AG09319 (cell line): ENCODE measurements at places on chromosomes 4 and X.

DNA sequence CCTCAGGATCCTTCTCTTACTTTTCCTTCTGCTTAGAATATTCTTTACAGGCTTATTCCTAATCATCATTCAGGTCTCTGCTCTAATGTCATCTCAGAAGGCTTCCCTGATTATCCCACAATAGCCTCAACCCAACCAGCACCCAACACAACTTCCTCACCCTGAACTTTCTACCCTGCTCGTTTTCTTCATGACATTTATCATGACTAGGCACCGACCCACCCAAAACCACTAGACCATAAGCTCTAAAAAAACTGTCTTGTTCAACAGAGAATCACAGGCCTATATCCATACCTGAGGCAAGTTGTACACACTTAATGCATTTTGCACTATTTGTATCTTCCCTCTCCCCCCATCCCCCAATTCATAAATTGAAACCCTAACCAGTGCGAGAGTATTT is 95.3 kb downstream of the SH3RF1 start:
- DNase-seq, result no peak

DNA sequence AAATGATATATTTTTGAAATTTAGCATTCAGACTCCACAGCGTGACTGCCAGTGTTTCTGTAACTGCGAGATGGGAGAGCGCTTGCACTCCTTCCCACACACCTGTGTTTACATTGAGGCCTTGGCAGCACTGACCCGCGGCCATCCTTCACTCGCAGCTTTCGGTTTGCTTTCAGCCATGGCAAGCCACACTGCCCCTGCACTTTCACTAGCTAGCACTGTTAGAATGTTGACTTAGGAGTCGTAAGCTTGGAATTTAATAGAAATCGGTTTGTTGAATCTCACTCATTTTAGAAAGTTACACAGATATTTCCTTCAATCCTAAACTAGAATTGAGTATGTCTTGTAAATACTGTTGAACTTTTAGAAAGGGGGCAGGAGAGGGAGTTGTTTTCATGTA is 136.2 kb downstream of the CFAP299 start:
- DNase-seq, result no peak

GRCh38 chr4:99687120-99687519 is 29.5 kb upstream of the C4orf54 start:
- no peak for DNase-seq

DNA sequence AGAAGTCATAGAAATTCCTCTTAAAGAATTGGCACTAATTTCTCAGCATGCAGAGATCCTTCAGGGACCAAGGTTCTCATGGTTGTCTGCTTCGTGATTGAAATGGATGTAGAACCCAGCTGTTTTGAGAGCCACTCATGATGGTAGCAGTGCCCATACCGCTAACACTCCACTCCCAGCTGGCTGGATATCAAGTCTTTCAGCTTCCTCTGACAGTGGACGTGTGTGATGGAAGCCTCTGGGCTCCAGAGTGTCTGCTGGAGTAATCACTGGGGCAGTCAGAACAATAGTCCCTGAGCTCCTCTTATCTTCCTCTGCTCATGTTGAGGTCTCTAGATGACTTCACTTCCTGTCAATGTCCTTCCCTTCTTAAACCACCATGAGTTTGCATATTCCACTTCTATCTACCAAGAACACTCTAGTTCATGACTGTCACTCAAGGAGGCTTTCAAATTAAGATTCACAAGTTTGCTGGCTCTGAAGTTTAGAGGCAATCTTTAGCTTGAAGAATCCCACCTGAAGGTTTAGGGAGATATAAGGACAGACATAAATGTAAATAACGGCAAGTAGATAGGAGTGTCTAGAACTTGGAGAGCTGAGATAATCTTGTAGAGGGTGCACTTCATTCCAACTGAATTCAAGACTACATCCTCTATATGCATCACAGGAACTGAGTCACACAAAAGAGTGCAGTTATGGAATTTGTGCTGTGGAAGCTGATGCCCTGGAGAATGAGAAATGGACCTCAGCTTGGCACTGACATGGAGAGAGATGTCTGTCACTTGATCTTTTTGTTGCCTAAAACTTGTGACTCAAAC is 64.5 kb upstream of the WDR1 start:
- DNase-seq, result no peak

DNA sequence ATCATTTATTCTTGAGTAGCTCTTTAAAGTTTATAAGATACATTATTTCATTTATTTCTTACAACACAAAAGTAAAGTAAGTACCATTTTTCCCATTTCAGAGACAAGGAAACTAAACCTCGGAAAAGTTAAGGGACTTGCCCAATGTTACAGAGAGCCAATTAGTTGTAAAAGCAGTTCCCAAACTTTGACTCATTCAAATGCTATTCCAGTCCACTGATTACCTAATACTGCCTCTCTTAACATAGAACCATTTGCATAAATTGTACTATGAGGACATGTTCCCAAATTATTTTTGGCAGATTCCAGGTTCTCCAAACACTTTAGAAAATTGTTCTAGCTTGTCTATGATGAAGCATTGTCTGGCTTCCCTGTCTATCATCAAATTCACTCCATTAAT is 45.6 kb upstream of the GRIA3 start:
- DNase-seq, result peak; percentile 14

GRCh38 chr4:37726666-37727065 is 40.5 kb upstream of the RELL1 start:
- no peak for DNase-seq

GRCh38 chr4:26105337-26105736 is 191.3 kb downstream of the SMIM20 start:
- no peak for DNase-seq

DNA sequence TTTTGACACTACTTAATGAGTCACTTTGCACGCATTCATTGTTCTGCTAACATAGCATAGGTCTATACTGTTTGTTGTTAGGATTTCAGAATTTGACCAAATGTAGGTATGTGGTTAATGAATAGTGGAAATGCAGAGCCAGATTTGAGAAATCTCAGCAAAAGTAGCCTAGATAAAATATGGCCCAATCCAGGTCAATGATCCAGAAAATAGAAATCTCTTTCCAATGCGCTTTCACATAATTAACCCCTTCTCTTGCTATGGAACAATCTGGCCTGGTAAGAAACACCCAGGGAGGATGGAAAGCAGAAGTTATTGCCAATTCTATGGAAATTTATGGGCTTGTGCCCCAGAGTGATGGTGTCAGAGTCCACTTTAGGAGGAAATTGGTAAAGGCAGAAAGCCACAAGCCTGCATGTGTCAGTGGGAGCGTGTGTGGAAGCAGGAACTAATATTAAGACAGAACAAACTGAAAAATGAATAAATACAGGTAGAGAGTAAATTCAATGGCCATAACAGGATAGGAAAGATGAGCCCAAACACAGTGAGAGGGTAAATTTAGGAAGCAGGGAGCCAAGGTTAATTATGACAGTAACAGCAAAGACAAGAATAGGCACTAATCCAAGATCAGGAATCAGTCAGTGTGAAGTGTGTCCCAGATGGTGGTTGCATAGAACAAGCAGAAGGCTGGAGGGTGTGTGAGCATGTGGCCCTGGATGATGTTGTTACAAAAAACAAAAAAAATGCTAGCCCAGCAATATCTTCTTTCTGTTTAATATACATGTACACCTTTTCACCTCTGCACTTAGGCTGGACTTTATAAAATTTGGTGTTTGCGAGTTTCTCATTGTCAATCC is 102.9 kb downstream of the SYTL5 start:
- no peak for DNase-seq

DNA sequence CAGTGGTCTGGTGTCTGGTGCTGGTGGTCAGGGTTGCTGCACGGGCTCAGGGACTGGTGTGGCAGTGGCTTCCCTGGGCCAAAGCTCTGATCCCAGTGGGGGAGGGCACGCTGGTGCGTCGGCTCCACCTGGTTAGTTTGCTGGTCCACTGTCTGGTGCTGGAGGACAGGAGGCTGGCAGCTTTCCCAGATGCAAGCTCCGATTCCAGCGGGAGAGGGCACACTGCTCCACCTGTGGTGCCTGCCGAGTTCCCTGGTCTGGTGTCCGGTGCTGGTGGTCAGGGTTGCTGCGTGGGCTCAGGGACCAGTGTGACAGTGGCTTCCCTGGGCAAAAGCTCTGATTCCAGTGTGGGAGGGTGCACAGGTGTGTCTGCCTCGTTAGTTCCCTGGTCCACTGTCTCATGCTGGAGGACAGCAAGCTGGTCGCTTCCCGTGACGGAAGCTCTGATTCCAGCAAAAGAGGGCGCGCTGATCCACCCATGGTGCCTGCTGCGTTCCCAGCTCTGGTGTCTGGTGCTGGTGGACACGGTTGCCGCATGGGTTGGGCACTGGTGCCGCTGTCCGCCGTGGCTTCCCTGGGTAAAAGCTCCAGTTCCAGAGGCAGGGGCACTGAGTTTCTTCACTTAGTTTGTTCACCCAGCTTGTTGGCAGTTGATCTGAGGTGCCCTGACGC is 5.8 kb downstream of the VMA21 start:
- DNase-seq, result no peak

DNA sequence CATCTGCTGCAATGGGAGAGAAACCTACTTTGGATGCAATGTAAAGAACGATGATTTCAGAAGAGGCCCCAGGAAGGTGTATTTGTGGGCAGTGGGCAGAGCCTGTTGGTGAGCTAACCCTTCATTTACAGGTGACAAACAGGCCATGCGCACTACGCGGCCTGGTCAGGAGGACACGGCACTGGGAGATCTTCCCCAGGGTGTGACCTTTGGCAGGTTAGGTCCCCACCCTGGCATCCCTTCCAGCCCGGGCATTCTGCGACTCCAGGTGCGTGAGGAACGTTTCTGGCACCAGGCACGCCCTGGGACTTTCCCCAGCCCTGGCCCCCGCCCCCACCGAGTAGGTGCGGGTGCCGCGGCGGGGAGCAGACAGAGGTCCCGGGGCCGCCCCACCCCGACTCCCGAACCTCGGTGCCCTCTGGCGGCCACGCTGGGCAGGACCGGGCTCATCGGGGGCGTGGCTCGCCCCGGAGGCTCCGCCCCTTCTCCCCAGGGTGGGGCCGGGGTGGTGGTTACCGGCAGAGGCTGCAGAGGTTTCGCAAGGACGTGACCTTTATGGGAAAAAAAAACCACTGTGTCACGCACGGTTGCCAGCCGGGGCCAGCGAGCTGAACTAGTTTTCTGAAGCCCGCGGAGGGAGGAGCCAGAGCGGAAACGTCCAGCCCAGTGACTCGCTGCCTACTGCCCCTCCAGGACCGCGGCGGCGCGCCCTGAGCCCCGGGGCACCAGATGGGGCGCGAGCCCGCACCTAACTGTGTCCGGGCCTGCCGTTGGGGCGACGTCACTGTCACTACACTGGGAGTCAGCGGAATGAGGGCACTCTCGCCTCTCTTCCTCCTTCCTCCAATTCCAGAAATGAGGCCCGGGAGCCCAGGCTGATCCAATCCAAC is 5.0 kb upstream of the NYX start:
- DNase-seq, result peak; percentile 76

GRCh38 chr4:165379678-165380064 is 863 bp downstream of the CPE start:
- no peak for DNase-seq

DNA sequence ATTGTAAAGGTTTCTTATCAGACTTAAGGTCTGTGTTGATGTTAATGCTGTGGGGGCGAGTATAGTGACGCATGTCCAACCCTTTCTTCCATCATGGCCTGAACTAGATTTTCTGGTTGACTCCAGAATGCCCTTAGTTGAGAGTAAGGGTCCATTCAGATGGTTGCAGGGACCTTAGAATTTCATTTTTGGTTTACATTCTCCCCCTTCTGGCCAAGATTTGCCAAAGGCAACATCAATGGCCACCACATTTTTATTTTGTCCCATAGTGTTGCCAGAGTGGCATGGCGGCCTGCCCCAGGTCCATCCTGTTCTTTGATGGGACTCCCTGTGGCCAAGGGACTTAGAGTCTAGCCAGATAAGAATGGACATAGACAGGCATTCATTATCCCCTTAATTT is 368.5 kb downstream of the GPM6A start:
- DNase-seq, result no peak

DNA sequence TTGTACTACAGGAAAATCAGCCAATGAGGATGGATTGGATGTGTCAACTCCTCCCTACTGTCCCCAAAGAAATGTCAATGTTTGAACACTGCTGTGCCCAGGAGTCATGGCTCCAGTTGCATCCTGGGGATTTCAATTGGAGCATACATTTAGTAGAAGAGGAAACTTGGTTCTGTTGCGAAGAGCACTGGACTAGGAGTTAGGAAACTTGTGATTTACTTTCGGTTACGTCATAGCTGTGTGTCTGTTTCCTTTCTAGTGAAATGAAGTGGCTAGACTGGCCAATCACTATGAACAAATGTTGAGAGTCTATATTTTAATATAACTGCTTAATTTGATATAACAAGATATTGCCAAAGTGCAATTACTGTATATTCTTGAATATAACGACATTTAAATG is 35.2 kb downstream of the ARL9 start:
- DNase-seq, result no peak

DNA sequence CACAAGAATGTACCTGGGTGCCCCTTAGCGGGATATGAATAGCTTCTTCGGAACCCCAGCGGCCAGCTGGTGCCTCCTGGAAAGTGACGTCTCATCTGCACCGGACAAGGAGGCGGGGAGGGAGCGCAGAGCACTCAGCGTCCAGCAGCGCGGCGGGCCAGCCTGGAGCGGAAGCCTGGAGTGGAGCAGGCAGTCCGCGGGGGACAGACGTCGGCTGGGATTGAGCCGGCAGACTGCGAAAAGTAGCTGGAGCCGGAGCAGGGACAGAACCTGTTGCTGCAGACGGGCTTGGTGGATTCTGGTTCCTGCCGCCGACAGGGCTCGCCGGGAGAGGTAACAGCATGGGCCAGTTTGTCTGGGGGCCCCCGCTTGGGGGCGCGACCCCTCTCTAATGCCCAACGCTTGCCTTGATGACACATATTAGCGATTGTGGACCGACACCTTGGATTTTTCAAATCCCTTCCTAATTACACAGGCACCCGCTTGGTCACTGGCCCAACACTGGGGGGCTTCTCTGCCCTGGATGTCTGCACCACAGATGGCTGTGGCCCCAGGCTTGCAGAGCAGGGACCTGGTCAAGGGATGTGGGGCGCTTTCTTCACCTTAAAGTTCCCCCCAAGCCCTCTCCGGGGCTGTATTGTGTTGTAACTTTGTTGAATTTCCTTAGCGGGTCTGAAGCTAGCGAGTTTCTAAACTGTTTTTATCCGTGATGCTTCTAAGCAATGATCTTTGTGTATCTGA is at the start of gene NPFFR2:
Gene NPFFR2 (plus strand): TSS at position 133 of the 741 bp plus-strand sequence. CDS start 96,592 bp downstream, outside the sequence.
- no peak for DNase-seq

DNA sequence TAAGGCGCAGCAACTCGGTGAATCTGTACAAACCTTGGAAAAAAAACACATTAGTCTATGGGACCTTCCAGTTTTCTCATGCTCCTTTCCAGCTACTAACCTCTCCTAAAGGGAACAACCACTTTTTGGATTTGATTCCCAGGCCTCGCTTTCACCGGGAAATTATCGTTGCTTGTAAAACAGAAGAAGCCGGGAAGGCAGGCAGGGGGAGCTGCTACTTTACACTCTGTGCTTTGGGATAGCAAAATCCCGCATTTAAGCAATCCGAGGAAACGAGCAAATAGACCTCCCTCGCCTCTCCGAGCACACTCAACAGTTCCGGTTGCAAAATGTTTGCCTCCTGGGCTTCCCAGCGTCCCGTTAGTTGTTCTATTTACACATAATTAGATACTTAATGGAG is 1.2 kb downstream of the CD38 start:
- DNase-seq, result no peak
